Activated T-helper 2 cell treated with anti-CD3 and anti-CD28 coated beads, Interferon-gamma antibody, Interleukin-2, Interleukin-4, amounts not matched to agents 10 μg/mL and 5 μg/mL and 100 μg/mL, durations not matched to agents 14 hours and 24 hours and 36 hours (primary cell): ENCODE measurements at places on chromosomes 11 and 22.

GRCh38 chr11:124875943-124876817 is 10.9 kb downstream of the ROBO3 start:
- DNase-seq: peak; percentile 76

DNA sequence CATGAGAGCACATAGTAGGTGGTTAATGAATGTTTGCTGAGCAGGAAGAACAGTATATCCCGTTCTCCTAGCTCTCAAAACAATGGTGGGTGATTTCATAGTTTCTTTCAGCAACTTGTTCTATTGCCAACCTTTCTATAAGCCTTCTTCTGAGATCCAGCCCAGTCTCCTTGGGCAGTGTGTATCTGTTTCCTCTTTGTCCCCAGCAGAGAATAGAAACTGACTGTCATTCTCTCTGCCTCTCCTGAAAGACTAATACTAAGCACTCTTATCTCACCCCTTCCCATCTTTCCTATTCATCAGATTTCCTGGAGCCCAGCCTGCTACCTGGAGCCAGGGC is 272.9 kb downstream of the ST3GAL4 start:
- no peak for DNase-seq

GRCh38 chr22:44409211-44409973 is 88.6 kb downstream of the RTL6 start:
- DNase-seq: no peak

- no peak for DNase-seq
Measured at GRCh38 chr22:31271485-31271884, 20.8 kb downstream of the PIK3IP1 start.

GRCh38 chr11:44592125-44592940 is 26.9 kb downstream of the CD82 start:
- DNase-seq: no peak

DNA sequence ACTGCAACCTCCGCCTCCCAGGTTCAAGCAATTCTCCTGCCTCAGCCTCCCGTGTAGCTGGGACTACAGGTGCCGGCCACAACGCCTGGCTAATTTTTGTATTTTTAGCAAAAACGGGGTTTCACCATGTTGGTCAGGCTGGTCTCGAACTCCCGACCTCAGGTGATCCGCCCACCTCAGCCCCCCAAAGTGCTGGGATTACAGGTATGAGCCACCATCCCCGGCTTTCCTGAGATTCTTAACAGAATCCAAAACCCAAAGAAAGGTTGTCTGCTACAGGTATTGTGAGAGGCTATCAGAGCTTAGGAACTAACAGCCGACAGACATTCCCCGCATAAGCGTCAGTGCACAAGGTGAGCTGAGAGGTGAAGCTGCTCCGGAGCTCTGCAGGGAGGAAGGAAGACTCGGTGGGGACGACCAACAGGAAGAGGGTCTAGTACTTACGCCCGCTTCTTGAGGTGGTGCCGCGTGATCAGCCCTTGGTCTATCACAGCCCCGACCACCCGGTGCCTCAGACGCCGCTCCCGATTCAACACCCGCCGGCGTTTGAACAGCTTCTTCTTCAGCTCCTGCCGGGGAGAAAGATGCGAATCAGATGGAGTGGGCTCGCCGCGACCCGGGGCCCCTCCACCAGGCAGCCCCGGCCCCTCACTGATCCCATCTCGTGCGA is 470 bp downstream of the C11orf98 start:
- DNase-seq: peak; percentile 47

DNA sequence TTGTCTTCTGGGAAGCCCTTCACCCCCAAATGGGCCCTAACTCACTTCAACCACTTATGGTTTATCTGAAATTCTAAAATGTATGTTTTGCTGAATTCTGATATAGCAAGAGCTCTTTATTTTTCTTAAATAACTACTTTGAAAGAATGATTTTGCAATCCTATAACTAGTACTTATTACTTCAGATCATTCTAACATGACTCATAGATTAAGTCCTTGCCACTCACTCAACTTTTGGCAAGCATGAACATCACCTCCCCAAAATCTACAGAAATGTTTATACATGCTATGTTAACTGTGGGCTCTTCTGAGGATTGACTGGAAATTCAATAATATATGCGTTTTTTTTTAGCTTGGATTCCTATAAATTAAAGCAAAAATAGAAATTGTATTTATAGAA is 367.4 kb upstream of the FAT3 start:
- no peak for DNase-seq

DNA sequence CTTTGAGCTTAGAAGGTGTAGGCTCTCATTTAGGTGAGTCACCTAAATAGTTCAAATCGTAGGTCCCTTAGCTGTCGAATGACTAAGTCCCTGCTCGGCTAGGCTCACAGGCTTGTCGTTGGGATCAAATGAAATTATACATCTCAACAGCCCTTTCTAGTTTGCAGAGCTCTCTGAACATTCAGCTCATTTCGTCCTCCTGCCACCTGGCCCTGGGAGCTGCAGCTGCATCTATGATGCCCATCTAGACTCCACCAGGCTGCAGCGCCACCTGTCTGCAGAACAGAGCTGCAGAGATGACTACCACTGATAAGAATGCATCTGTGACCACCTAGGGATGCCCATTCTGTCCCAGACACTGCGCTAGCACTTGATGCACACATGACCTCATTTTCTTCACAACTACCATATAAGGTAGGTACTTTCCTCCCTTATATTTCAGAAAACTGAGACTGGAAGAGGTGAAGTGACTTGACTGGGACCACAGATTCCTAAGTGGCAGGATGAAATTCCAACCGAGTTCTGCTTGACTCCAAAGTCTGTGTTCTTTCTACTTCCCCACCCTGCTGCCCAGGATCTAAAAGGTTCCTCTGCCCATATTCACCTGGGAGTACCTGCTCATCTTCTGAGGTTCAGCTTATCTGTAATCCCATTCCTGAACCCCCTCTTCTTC is 141.1 kb upstream of the NARS2 start:
- DNase-seq: peak; percentile 18

- no peak for DNase-seq
Measured at GRCh38 chr11:90764691-90765090, 541.8 kb upstream of the CHORDC1 start.

GRCh38 chr11:78784321-78785061 is 209.8 kb upstream of the NARS2 start:
- DNase-seq: no peak

DNA sequence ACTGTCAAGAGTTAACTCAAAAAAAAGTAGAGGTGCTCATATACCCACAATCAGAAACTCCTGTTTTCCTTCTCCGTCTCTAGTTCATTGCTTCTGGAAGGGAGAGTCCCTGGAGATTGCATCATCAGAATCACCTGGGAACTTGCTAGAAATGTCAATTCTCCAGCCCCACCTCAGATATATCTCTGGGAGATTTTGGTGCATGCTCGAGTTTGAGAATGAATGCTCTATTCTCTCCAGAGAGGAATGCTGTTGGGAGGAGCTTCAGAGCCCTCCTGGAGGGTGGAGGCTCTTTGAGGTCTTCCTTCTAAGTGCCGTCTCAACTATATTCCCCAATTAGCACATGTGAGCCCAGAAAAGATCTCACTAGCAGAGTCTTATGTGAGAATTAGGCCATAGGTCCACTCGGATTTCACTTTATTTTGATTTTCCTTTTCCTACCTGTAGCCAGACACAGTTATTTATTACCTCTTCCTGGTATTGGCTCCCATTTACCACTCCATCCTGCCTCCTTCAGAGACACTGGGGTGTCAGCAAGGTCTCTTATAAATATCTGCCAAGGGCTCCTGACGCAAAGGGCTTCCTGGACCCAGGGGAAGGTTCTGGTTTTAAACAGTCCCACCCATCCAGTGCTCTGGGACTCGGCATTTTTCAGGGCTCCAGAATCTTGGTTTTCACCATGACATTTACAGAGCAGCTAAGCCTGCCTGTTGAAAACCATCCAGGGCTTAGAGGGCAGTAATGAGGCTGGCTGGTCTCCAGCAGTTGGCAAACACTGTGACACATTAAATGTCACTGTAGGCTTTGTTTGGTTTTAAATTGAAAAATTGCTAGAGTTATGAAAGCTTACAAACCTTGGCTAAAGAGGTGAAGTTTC is 136.2 kb downstream of the CD44 start:
- no peak for DNase-seq

DNA sequence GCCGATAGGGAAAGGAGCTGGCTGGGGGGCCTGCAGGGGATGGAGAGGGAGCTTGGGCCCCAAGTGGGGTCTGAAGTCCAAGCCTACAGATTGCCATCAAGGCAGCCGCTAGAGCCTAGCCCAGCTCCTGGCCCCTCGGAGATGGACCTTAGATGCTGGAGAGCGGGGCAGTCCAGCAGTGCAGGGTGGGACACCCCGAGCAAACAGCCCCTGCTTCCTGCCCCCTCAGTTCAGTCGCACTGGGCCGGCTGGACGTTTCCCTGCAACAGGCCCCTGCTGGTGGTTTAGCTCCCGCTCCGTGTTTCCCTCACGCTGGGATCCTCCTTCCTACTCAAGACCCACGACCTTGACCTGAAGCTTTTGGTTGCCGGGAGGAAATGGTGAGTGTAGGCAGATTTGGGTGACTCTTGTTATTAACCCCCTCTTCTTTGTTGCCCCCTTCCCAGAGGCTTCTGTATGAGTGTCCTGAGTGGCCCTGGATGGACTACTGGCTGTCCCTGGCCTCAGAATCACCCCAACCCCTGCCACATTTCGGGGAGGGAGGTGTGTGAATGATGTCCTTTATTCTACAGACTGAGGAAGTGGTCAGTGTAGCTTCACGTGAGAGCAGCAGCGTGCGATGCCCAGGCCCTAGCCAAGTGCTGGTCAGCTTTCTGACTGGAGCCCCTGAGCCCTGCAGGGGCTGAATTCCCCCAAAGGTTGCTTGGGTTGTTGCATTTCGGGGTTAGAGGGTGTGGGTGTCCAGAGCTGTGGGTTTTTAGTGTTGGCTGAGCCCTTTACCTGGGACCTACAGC is 2.7 kb downstream of the ST3GAL4 start:
- DNase-seq: no peak

DNA sequence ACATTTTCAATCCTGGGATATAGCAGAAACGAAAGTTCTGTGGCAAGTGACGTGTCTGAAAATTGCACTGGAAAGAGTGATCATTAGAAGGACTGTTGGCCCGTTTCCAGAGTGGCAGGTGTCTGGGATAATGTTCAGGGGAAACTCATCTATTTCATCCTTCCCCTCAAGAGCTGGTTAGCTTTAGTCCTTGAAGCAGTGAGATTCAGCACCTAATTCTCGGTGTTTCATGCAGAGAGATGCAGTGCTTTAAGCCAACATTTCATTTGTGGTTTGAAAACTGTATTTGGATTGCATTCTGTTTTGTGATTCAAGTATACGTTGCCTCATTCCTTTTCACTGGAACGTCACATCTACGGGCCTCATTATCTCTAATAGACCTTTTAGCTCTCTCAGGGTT is 205.0 kb upstream of the RAG2 start:
- DNase-seq: no peak

- no peak for DNase-seq
Measured at GRCh38 chr11:69262918-69263735, 30.8 kb upstream of the MYEOV start.
